ENCODE measurements at places on chromosomes 3 and 15. TPM values are rescaled to one million over a fixed set of nuclear protein-coding genes. Genes with fewer than 3 reads are reported as not detected.

- DNase-seq: no peak
Measured at GRCh38 chr3:192700885-192701284, 26.5 kb downstream of the FGF12 start.

- no peak for DNase-seq
Measured at GRCh38 chr15:79341396-79341795, 30.5 kb downstream of the TMED3 start.

The AADACL2 gene
- total RNA-seq: not detected

The SPINT1 gene
- 3.8 TPM for total RNA-seq

- peak; percentile 30 for DNase-seq
Measured at GRCh38 chr15:56869573-56869972, 48.9 kb upstream of the TCF12 start.

The GSK3B gene
- 18.7 TPM for total RNA-seq

DNA sequence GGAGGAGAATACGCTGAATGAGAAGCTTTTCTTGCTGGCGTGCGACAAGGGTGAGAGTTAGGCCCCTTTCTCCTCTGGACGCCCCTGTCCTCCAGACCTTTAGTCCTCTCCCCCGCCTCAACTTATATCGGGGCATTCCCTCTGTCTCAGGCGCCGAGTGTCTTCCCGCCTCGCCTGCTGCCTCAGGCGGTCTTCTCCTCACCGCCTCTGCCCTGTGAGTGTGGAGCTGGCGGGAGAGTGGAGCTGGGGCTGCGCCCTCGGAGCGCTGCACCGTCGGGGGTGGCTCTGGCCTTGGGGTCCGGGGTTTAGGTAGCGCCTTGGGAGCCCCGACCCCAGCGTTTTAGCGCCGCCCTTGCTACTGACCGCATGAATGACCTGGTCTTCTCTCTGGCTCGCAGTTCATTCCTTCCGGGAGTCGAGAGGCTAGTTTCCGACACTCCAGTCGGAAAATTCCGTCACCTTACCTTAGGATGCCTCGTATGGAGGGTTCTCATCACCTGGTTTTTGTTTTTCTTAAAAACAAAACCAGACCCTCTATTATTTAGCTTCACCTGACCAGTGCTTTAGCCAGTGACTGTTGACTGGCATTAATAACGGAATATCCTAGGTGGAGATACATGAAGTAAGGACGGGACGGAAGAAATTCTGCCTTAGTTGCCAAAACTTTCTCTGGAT lies 985 bp downstream of the TRPC1 start:
- peak; percentile 30 for DNase-seq
